Neural cell (in vitro differentiated cells): ENCODE measurements at places on chromosomes 7 and 10. TPM values are rescaled to one million over a fixed set of nuclear protein-coding genes. Genes with fewer than 3 reads are reported as not detected.

The MYL10 gene
- polyA plus RNA-seq = not detected in 2 replicates

The GRID1 gene
- 7.3 and 10.4 TPM in 2 replicates for polyA plus RNA-seq

The MMRN2 gene
- 0.15 TPM in 1 of 2 replicates, not detected in the other for polyA plus RNA-seq

The FOXI2 gene
- not detected in 2 replicates for polyA plus RNA-seq

The NPY4R2 gene
- not detected in 2 replicates for polyA plus RNA-seq

The EIF5AL1 gene
- 0.08 and 0.21 TPM in 2 replicates for polyA plus RNA-seq

The SP8 gene
- polyA plus RNA-seq = 8.4 and 8.7 TPM in 2 replicates

The GATAD1 gene
- 28.9 and 31.3 TPM in 2 replicates for polyA plus RNA-seq

The HECW1 gene
- polyA plus RNA-seq = 11.7 and 13.8 TPM in 2 replicates

The VWDE gene
- polyA plus RNA-seq = 0.27 and 0.48 TPM in 2 replicates

The FAM25C gene
- not detected in 2 replicates for polyA plus RNA-seq

The NAT16 gene
- polyA plus RNA-seq = 4.0 and 4.5 TPM in 2 replicates

The TMEM176B gene
- polyA plus RNA-seq = 1.9 and 3.0 TPM in 2 replicates

The ACSM6 gene
- polyA plus RNA-seq = not detected in 2 replicates

The TMEM225B gene
- 2.9 and 3.6 TPM in 2 replicates for polyA plus RNA-seq

The CARD11 gene
- not detected in 2 replicates for polyA plus RNA-seq

The STEAP2 gene
- polyA plus RNA-seq = 4.6 and 5.9 TPM in 2 replicates

The ELFN1 gene
- 11.8 and 13.9 TPM in 2 replicates for polyA plus RNA-seq

The WDFY4 gene
- polyA plus RNA-seq = not detected in 2 replicates

The RET gene
- 1.5 and 1.7 TPM in 2 replicates for polyA plus RNA-seq

The SCIN gene
- polyA plus RNA-seq = 0.53 TPM in 1 of 2 replicates, not detected in the other

The SHTN1 gene
- 40.9 and 55.8 TPM in 2 replicates for polyA plus RNA-seq

The PLXDC2 gene
- polyA plus RNA-seq = 2.3 and 3.4 TPM in 2 replicates

The HYAL4 gene
- 0.64 TPM in 1 of 2 replicates, not detected in the other for polyA plus RNA-seq

The AKR1D1 gene
- polyA plus RNA-seq = not detected in 2 replicates

The LLCFC1 gene
- not detected in 2 replicates for polyA plus RNA-seq

The TNPO3 gene
- 45.7 and 47.7 TPM in 2 replicates for polyA plus RNA-seq

The NPSR1 gene
- polyA plus RNA-seq = not detected in 2 replicates

The OR6V1 gene
- not detected in 2 replicates for polyA plus RNA-seq

The ZNF398 gene
- polyA plus RNA-seq = 8.6 and 13.2 TPM in 2 replicates

The RNF148 gene
- 0.25 TPM in 1 of 2 replicates, not detected in the other for polyA plus RNA-seq

The CRPPA gene
- polyA plus RNA-seq = 0.05 and 0.12 TPM in 2 replicates

The GCK gene
- 7.4 and 9.0 TPM in 2 replicates for polyA plus RNA-seq

The CDK1 gene
- 4.0 and 4.5 TPM in 2 replicates for polyA plus RNA-seq

The VSTM2A gene
- 40.4 and 49.1 TPM in 2 replicates for polyA plus RNA-seq

The LEP gene
- polyA plus RNA-seq = not detected in 2 replicates

The FAM24B gene
- polyA plus RNA-seq = 2.8 and 3.4 TPM in 2 replicates

The OPN4 gene
- not detected in 2 replicates for polyA plus RNA-seq

The TMEM139 gene
- polyA plus RNA-seq = not detected in 2 replicates

The SHH gene
- 1.2 and 1.5 TPM in 2 replicates for polyA plus RNA-seq

The XRCC2 gene
- polyA plus RNA-seq = 0.89 and 1.2 TPM in 2 replicates

The PDK4 gene
- not detected in 2 replicates for polyA plus RNA-seq

The ATRNL1 gene
- 47.8 and 51.9 TPM in 2 replicates for polyA plus RNA-seq

The SPDYE16 gene
- polyA plus RNA-seq = 0.81 and 1.2 TPM in 2 replicates

The FZD1 gene
- 2.9 and 3.7 TPM in 2 replicates for polyA plus RNA-seq

The TLX1 gene
- polyA plus RNA-seq = not detected in 2 replicates

The SFXN2 gene
- polyA plus RNA-seq = 14.9 and 16.0 TPM in 2 replicates

The GIMAP2 gene
- polyA plus RNA-seq = not detected in 2 replicates

The OR2A1 gene
- not detected in 2 replicates for polyA plus RNA-seq

The CCDC3 gene
- polyA plus RNA-seq = 3.8 and 3.9 TPM in 2 replicates

The VIPR2 gene
- polyA plus RNA-seq = 0.51 and 1.0 TPM in 2 replicates

The MBLAC1 gene
- 6.4 and 10.1 TPM in 2 replicates for polyA plus RNA-seq

The MRLN gene
- not detected in 2 replicates for polyA plus RNA-seq
